ENCODE measurements at places on chromosomes 4 and X.

DNA sequence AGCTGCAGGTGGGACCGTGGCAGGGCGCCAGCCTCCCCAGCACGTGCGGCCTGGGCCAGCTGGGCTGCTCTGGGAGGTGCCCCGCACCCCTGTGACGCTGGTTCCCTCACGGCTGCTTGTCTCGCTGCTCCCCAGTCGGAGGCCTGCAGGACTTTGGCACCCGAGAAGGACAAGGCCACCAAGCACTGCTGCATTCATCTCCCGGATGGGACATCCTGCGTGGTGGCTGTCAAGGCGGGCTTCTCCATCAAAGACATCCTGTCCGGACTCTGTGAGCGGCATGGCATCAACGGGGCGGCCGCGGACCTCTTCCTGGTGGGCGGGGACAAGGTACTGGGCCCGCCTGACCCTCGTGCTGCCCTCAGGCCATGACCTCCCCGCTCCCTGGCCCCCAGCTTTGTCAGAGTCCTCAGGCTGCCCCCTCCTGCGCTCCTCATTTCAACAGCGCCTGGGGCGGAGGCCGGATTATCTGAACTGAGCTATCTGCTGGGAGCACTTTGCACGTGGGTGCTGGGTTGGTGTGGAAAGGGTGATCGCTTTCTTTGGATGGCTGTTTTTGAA lies 19.4 kb upstream of the HGFAC start:
- no peak for DNase-seq

- DNase-seq: no peak
Measured at GRCh38 chr4:137226900-137227299, 305.4 kb downstream of the PCDH18 start.

GRCh38 chrX:134570509-134570846 lies 87.8 kb downstream of the PLAC1 start:
- DNase-seq: no peak

DNA sequence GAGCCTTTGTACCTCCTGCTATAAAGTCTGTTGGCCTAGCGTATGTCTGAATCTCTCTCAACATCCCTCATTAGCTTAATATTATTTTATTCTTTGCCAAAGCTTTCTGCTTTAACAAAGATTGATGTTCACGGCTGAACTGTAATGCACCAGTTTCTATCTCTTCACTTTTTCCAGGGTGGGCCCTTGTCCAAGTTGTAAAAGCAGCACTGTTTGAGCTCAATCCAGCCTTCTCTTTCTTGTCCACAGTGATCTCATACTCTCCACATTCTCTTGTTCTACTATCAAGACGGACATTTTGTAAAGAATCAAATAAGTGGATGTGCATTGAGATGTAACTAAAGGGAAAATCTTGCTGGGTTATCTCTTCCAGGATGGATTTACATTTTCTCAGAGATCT lies 34.4 kb upstream of the RTL3 start:
- no peak for DNase-seq

- DNase-seq: no peak
Measured at GRCh38 chr4:4842476-4843441, 16.7 kb upstream of the MSX1 start.

DNA sequence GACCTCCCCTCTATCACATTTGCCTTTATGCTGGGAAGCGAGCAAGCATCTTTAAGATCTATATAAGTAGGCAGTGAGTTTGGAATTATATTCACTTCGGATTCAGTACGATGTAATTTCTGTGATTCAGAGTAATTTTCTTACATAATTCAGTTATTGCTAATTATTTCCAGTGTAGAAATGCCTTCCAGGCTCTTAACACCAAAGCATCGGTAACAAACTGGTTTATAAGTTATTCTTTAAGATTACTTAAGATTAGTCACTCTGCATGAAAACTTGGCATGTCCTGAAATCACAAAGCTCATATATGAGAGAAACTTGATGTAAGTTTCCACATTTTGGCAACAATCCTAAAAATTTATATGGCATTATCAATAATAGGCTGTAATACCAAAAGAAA lies 120.8 kb downstream of the ADAMTS3 start:
- no peak for DNase-seq

DNA sequence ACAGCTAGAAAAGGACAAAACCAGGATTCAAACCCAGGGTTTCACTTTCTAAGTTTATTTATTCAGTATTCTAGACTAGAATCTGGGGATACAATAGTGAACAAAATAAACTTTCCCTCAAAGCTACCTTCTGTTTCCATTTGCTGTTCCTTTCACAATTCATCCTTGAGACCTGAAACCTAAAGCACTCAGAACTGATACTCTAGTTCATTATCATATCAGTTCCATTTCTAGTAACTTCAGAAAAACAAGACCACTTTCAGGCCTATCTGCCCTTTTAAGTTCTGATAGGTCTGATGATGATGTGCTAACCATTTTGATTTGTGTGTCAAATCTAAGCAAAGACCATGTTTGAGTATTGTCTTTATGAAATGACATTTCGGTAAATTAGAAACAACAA lies 7.8 kb upstream of the XK start:
- DNase-seq: no peak

DNA sequence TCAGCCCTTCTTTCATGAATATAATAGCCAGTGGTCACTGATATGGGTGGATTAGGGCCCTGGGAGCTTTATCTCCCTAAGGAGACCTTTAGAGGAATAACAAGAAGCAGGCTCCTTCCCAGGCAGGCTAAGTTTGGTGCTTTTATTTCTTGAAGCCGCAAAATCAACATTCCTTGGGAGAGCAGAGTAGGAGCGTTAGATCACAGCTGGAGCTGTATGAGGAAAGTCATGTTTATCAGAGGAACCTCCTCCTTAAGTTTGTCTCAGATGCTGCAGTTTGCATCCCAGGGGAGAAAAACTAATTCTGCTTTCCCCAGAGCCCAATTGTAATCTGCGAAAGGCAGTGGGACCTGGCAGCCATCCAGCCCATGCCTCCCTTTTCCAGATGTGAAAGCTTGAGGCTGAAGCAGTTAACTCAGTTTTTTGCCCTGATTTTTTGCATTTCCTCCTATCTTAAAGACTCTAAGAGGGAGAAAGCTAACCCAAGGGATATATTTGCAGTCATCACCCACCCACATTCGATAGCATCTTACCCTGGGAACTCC lies 186.0 kb upstream of the FRMPD4 start:
- DNase-seq: no peak

GRCh38 chr4:2593003-2593402 lies 56.6 kb downstream of the FAM193A start:
- no peak for DNase-seq

GRCh38 chr4:169583563-169583962 lies 28.8 kb downstream of the NEK1 start:
- DNase-seq: peak; percentile 47

DNA sequence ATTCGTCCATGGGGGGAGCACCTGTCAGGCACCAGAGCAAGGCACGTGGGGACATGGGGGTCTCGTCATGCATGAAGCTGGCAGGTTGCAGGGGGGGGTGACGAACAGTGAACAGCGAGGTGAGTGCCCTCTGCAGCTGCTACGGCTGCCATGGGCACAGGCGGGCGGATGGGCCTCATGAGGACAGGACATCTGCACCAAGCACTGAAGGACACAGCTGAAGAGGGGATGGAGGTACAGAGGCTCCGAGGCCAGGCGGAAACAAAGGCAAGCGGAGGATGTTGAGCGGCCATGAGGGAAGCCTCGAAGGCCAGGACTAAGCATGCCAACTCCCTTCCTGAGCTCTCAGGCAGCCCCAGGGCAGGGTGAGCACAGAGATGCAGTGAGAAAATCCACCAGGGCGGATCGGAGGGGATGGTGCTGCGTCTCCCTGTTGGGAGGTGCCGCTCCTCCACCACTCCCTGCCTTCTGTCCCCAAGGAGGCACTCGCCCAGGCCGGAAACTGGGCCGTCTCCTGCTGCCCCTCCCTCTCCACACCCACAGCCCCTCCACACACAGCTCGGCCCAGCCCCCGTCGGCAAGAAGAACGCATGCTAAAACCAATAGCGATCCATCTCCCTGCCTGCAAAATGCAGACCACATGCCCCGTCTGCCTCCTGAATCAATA lies 24.6 kb downstream of the ABLIM2 start:
- no peak for DNase-seq

Measured in GM04504 (cell line).